ENCODE measurements at places on chromosomes 5 and 9.

DNA sequence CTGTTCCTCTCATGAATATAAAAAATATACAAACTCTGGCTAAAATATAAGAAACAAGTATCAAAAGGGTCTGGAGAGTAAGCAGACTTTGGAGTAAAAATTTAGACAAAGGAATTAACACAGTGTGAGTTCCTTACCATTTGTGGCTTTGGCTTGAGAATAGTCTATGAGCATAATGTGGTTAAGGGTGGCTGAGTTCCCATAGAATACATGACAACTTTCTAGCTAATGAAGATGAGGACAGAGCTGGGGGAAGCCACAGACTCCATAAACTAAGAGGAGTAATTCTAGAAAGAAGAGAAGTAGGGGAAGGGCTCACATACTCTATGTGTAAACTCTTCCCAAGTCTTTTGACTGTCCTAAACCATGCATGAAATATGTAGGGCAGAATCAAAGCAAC is 79.4 kb downstream of the CAAP1 start:
- no peak for DNase-seq

DNA sequence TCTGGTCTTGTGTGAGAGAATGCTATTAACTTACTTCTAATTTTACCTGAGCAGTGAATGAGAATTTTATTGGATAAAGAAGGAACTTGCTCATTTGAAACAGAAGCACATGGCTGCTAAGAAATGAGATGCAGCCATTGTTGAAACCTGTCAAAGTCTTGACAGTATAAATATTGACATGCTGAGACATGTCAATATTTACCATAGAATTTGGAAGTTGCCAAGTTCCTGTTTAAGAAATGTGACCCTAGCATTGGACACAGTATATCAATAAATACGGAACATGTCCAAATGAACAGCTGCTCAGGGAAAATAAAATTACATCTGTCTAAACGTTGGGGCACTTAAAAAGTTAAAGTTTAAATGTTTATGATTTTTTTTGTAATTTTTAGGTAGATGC is 7.8 kb downstream of the XRCC4 start:
- DNase-seq, result no peak

GRCh38 chr9:116767219-116767618 is 80.1 kb downstream of the TRIM32 start:
- no peak for DNase-seq

- DNase-seq, result no peak
These were observed 20.7 kb downstream of the CWC27 start for GRCh38 chr5:64789457-64789856.

GRCh38 chr5:7546555-7546954 is 150.6 kb downstream of the ADCY2 start:
- DNase-seq, result no peak

DNA sequence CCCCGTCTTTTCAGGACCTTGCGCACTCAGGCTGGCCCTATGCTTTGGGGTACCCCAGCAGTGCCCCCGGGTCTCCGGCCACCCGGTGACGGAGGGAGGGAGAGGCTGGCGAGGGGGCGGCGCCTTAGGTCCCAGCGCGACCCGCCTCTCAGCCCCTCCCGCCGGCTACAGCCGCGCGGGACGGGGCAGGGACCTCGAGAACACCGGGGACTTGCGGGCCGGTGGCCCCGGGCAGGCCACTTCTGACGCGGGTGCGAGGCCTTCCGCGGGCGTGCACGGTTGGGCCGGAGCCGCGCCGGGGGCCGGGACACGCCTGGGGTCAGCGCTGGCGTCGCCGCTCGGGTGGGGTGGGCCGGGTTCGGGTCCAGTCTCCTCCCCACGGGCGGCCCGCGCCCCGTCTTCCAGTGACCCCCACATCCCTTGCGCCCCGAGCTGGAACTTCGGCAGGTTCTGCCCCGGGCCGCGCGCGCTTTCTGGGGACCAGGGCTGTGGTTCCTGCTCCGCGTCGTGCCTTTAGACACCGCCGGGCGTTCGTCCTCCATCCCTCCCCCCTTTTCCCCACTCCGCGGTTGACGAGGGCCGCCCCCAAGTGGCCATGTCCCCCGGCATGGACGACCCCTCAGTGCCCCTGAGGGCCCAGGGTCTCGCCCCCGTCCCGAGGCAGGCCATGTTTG is 3.8 kb upstream of the SQSTM1 start:
- DNase-seq, result no peak

DNA sequence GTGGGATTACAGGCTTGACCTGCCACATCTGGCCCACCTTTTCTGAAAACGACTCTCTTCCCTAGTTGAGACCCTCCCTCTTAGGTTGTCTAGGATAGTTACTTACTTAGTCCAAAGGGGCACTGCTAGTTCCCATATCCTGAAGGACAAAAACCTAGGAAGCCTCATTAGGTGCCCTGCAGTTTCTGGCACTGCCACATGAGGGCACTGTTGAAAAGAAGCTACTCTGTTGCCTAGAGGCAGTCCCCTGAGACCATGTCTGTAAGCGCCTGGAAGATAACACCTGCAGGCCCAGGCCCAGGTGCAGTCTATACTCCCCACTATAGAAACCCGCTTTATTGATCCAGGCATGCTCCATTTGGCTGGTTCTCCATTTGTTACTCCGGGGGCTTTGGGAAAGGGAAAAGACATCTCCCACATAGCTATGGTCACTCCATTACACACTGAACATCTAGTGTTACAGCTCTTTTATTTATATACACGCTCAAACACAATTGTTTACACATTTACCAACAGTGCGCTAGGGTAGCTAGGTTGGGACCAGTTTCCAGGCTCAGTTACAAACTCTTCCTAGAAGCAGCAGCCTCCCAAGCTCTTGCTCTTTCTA is 73.4 kb upstream of the PPARGC1B start:
- DNase-seq, result no peak

DNA sequence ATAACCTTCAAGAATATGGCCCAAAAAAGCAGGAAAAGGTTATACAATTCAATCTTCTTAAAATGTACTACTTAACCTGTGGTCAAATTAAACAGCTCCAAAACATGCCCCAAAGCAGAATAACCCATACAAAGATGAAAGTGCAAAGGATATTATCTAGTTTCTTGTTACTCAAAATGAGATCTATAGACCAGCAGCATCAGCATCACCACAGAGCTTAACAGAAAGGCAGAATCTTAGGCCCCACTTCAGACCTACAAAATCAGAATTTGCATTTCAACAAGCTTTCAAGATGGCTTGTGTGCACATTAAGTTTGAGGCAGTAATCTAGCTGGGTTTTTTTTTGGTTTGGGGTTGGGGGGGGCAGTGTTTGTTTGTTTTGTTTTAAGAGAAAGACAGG is 54.0 kb downstream of the SCAI start:
- no peak for DNase-seq

- DNase-seq, result no peak
These were observed 159.5 kb downstream of the FGF18 start for GRCh38 chr5:171578829-171579491.

DNA sequence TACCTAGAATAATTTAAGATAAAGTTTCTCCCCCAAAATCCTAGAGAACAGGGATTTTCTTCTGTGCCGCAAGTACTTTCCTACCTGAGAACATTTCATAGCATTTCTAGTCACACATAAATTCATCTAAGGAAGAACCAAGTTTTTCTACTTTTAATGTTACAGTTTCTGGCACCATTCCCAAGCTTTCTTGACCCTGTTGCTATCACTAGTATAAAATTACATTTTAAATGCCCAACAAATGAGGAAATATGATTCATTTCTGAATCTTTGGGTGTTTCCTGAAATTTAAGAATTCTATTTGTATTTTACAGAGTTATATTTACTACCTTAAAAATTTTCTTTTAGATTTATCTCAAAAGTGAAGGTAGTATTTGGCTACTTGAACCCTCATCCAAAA is 137.8 kb downstream of the LPAR1 start:
- no peak for DNase-seq

- no peak for DNase-seq
These were observed 60.3 kb downstream of the TTC39B start for GRCh38 chr9:15246708-15247107.

DNA sequence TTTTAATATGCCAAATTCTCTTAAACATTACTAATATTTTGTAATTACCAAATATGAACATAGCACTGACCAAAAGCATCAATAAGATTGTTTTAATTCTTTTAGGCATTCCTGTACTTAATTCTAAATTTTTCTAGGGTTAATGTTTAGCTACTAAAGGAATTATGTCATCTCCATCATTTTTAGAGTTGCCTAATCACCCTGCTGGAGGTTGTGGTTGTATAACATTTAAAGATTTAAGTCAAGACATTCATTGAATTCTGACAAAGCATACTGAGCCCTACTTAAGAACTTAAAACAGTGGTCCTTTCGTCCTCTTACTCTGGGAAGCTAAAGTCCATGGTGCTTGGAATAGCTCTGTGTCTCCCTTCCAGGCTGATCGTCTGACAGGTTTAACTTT is 28.1 kb upstream of the DAB2 start:
- no peak for DNase-seq

DNA sequence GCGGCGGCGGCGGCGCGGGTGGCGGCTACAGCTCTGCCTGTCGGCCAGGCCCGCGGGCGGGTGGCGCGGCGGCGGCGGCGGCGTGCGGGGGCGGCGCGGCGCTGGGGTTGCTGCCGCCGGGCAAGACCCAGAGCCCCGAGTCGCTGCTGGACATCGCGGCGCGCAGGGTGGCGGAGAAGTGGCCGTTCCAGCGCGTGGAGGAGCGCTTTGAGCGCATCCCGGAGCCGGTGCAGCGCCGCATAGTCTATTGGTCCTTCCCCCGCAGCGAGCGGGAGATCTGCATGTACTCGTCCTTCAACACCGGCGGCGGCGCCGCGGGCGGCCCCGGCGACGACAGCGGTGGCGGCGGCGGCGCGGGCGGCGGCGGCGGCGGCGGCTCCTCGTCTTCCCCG is 296 bp downstream of the ZSWIM6 start:
- DNase-seq, result peak; percentile 20

- no peak for DNase-seq
These were observed 35.3 kb upstream of the TRAF1 start for GRCh38 chr9:120961936-120962335.

- no peak for DNase-seq
These were observed 14.4 kb upstream of the CEP78 start for GRCh38 chr9:78221425-78221824.

DNA sequence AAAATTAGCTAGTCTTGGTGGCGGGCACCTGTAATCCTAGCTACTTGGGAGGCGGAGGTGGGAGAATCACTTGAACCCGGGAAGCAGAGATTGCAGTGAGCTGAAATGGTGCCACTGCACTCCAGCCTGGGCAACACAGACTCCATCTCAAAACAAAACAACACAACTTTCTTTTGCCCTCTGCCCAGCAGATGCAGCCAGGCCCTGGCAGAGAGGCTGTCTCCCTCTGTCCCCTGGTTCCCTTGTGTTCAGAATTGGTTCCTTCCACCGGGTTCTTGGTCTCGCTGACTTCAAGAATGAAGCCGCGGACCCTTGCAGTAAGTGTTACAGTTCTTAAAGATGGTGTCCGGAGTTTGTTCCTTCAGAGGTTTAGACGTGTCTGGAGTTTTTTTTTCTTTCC is 30.2 kb upstream of the CEP72 start:
- no peak for DNase-seq

DNA sequence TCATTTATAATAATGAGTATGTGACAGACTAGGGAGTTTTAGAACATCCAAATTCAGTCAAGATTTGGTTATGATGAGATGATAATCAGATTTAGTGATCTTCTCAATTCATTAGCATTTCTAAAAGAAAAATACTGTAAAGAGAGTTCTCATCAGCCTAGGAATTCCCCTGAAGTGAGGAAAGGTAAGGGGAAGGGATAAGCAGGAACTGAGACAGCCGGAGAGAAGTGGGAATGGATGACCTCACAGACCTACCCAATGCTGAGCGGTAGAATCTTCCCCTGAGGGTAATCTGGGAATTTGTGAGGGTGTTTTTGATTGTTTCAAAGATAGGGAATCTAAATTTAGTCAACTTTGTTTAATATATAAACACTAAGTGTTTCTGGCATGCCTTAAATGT is 16.7 kb upstream of the GPBP1 start:
- no peak for DNase-seq

- DNase-seq, result no peak
These were observed 34.2 kb upstream of the GRPEL2 start for GRCh38 chr5:149310947-149311658.

DNA sequence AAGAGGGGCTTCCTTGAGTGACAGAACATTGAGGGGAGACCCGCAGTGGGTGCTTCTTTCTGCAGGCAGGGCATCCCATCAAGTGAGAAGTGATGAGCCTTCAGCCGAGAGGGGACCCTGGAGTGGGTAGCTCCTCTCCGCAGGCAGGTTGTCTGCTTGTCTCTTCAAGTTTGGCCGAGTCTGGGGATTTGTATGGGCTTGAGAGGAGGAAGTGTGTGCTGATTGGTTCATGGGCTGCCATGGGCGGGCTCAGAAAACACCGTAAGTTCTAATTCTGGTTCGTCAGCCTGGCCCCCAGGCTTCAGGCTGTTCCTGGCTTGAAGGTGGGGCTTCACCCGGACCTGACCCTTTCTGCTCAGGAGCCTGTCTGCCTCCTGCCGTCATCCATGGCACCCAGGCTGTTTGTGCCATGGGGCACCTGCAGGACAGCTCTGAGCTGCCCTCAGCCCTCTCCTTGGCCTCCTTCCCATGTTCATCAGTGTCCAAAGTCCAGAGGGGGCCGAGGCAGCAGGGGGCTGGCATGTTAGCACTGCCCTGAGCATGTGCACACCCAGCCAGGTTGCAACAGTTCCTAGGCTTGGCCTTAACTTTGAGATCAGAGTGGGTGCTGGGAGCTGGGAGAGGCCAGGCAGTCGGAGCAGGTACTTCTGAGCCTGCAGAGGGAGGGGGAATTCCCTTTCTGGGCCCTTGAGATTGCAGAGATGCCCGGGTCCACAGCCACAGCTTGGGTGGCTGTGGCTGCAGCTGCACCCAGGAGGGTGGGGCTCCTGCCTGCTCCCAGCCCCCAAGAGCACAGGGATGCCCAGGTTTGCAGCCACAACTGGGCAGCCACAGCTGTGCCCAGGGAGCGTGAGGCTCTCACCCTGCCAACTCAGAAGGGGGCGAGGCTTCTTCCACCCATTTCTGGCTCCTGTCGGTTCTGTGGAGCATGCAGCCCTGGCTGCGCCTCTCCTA is 13.5 kb upstream of the DHFR start:
- no peak for DNase-seq

GRCh38 chr9:32672469-32672868 is 37.0 kb upstream of the TAF1L start:
- DNase-seq, result no peak

Data from activated CD8-positive, alpha-beta memory T cell treated with anti-CD3 and anti-CD28 coated beads for 1 hour (primary cell).